ENCODE measurements at places on chromosomes 4 and X.

GRCh38 chrX:40142417-40142816 is 44.7 kb upstream of the BCOR start:
- no peak overlapping the region for H3K27ac ChIP-seq
- peaks cover 18% of the 10 kb centered on the region for H3K4me1 ChIP-seq
- DNase-seq: no peak
- peaks cover 30% of the 10 kb centered on the region for H3K27me3 ChIP-seq

GRCh38 chr4:11741190-11741652 is 312.5 kb upstream of the HS3ST1 start:
- H3K36me3 ChIP-seq: no peaks in the 10 kb centered on the region
- H3K27me3 ChIP-seq: peaks cover 21% of the 10 kb centered on the region
- no peaks in the 10 kb centered on the region for H3K4me1 ChIP-seq
- no peak overlapping the region for H3K27ac ChIP-seq
- DNase-seq: no peak

- peaks cover 16% of the 10 kb centered on the region for H3K4me1 ChIP-seq
- H3K27me3 ChIP-seq: no peaks in the 10 kb centered on the region
- no peak overlapping the region for H3K27ac ChIP-seq
- no peaks in the 10 kb centered on the region for H3K36me3 ChIP-seq
- no peak for DNase-seq
Measured at GRCh38 chrX:104137496-104137895, 19.3 kb downstream of the SLC25A53 start.

GRCh38 chrX:32708542-32708941 is 502.8 kb downstream of the DMD start:
- H3K27me3 ChIP-seq: no peaks in the 10 kb centered on the region
- DNase-seq: no peak
- no peak overlapping the region for H3K27ac ChIP-seq

DNA sequence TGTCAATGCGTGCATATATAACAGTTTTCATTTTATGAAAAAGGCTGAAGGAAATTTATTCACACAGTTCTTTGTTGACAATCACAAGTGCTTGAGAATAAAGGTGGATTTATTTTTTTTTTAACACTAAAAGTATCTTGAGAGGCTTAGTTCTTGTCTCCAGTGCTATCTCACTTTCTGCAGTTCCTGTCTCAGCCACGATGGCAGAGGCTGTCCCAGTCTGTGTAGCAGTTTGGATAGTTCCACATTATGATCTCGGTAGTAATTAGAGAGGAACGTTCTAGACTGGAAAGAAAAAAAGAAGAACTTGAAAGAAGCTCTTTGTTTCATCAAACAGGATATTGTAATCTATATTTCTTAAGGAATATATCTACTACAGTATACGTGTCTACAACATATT is 229.0 kb downstream of the UGT8 start:
- H3K27ac ChIP-seq: no peak overlapping the region
- H3K27me3 ChIP-seq: no peaks in the 10 kb centered on the region

DNA sequence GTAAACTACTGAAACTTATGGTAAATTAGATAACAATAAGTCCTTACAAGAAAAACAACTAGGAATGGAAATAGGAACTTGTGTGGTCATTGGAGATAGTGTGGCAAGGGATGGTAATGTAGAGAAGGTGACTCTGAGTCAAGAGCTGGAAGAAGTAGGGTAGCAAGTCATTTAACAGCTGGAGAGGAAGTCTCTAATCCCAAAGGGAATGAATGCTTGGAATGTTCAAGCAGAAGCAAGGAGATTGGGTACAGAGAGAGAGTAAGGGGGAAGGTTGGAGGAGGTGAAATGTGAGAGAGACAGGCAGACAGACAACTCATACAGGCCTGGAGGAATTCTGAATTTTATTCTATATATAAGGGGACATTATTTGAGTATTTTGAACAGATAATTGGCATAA is 260.6 kb upstream of the MAD2L1 start:
- H3K4me1 ChIP-seq: no peaks in the 10 kb centered on the region
- H3K27me3 ChIP-seq: no peaks in the 10 kb centered on the region
- H3K4me3 ChIP-seq: no peak overlapping the region
- H3K36me3 ChIP-seq: no peaks in the 10 kb centered on the region

GRCh38 chr4:76216975-76217814 is 3.6 kb upstream of the SCARB2 start:
- H3K4me3 ChIP-seq: no peak overlapping the region
- H3K4me1 ChIP-seq: peaks cover 23% of the 10 kb centered on the region
- H3K27ac ChIP-seq: no peak overlapping the region
- H3K36me3 ChIP-seq: no peaks in the 10 kb centered on the region

- H3K4me1 ChIP-seq: no peaks in the 10 kb centered on the region
- H3K27ac ChIP-seq: no peak overlapping the region
- H3K4me3 ChIP-seq: no peak overlapping the region
- DNase-seq: no peak
Measured at GRCh38 chr4:19366916-19367315, 884.8 kb upstream of the SLIT2 start.

- H3K27ac ChIP-seq: no peak overlapping the region
- peak; percentile 6 for DNase-seq
- no peaks in the 10 kb centered on the region for H3K36me3 ChIP-seq
- H3K4me3 ChIP-seq: no peak overlapping the region
- no peaks in the 10 kb centered on the region for H3K27me3 ChIP-seq
- no peaks in the 10 kb centered on the region for H3K4me1 ChIP-seq
Measured at GRCh38 chr4:110049951-110050925, 137.6 kb downstream of the EGF start.

GRCh38 chrX:12011075-12011474 is 127.2 kb upstream of the FRMPD4 start:
- no peak overlapping the region for H3K27ac ChIP-seq
- H3K4me3 ChIP-seq: no peak overlapping the region
- H3K4me1 ChIP-seq: no peaks in the 10 kb centered on the region
- H3K27me3 ChIP-seq: no peaks in the 10 kb centered on the region
- DNase-seq: no peak

- no peak overlapping the region for H3K4me3 ChIP-seq
- H3K4me1 ChIP-seq: peaks cover 7% of the 10 kb centered on the region
- no peak overlapping the region for H3K27ac ChIP-seq
- no peak for DNase-seq
- peaks cover 11% of the 10 kb centered on the region for H3K27me3 ChIP-seq
- peaks cover 1% of the 10 kb centered on the region for H3K36me3 ChIP-seq
Measured at GRCh38 chr4:73707918-73708577, 32.3 kb upstream of the CXCL8 start.

GRCh38 chr4:114237997-114238396 is 258.6 kb upstream of the ARSJ start:
- no peak for DNase-seq
- no peaks in the 10 kb centered on the region for H3K4me1 ChIP-seq

DNA sequence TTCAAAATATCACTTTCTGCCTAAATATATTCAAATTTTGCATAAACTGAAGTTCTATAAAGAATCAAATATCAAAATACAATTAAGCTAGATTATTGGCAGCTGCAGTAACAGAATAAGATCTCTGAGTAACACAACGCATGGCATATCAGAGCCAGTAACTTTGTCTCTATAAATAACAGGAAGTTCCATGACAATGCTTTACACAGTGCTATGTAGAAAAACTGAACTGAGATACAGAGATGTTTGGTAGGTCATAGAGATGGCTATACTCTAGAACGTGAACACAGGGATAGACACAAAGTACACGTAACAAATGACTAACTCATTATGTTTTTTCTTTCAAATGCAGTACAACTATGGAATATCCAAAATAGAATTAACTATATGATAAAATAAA is 18.2 kb downstream of the UBE2D3 start:
- peaks cover 23% of the 10 kb centered on the region for H3K36me3 ChIP-seq
- peak overlapping the region; percentile 32 for H3K27ac ChIP-seq
- peak overlapping the region; percentile 4 for H3K4me3 ChIP-seq
- H3K27me3 ChIP-seq: no peaks in the 10 kb centered on the region
- peaks cover 27% of the 10 kb centered on the region for H3K4me1 ChIP-seq

- peak overlapping the region; percentile 95 for H3K27ac ChIP-seq
- DNase-seq: no peak
- no peaks in the 10 kb centered on the region for H3K27me3 ChIP-seq
- H3K36me3 ChIP-seq: peaks cover 36% of the 10 kb centered on the region
- H3K4me1 ChIP-seq: peaks cover 49% of the 10 kb centered on the region
Measured at GRCh38 chr4:102504941-102505340, 3.8 kb downstream of the NFKB1 start.

GRCh38 chr4:94519019-94519418 is 67.3 kb downstream of the PDLIM5 start:
- DNase-seq: no peak
- H3K36me3 ChIP-seq: no peaks in the 10 kb centered on the region
- H3K27ac ChIP-seq: no peak overlapping the region
- H3K4me1 ChIP-seq: peaks cover 13% of the 10 kb centered on the region
- H3K4me3 ChIP-seq: no peak overlapping the region

- no peak overlapping the region for H3K4me3 ChIP-seq
- peak; percentile 23 for DNase-seq
- H3K27me3 ChIP-seq: no peaks in the 10 kb centered on the region
- peak overlapping the region; percentile 14 for H3K27ac ChIP-seq
- H3K36me3 ChIP-seq: no peaks in the 10 kb centered on the region
- H3K4me1 ChIP-seq: peaks cover 11% of the 10 kb centered on the region
Measured at GRCh38 chrX:11341274-11342201, 48.3 kb downstream of the AMELX start.

DNA sequence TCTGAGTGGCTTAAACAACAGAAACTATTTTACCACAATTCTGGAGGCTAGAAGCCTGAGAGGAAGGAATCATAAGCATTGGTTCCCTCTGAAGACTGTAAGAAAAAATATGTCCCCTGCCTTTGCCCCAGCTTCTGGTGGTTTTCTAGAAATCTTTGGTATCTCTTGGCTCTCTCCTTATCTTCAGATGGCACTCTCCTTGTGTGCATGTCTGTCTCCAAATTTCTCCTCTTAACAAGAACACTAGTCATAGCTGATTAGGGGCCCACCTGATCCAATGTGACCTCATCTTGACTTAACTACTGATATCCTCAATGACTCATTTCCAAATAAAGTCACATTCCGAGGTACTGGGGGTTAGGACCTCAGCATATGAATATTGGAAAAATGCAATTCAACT is 635.0 kb upstream of the NR3C2 start:
- H3K27me3 ChIP-seq: no peaks in the 10 kb centered on the region
- H3K4me3 ChIP-seq: no peak overlapping the region
- no peaks in the 10 kb centered on the region for H3K36me3 ChIP-seq
- no peak for DNase-seq
- no peaks in the 10 kb centered on the region for H3K4me1 ChIP-seq
- H3K27ac ChIP-seq: no peak overlapping the region

GRCh38 chrX:77564823-77565222 is 117.6 kb downstream of the FGF16 start:
- no peak overlapping the region for H3K27ac ChIP-seq
- peaks cover 34% of the 10 kb centered on the region for H3K36me3 ChIP-seq
- no peaks in the 10 kb centered on the region for H3K4me1 ChIP-seq
- H3K4me3 ChIP-seq: no peak overlapping the region

GRCh38 chrX:45760187-45760742 is 559.6 kb upstream of the DIPK2B start:
- H3K4me1 ChIP-seq: peaks cover 30% of the 10 kb centered on the region
- no peak for DNase-seq
- no peaks in the 10 kb centered on the region for H3K36me3 ChIP-seq
- H3K27ac ChIP-seq: no peak overlapping the region

DNA sequence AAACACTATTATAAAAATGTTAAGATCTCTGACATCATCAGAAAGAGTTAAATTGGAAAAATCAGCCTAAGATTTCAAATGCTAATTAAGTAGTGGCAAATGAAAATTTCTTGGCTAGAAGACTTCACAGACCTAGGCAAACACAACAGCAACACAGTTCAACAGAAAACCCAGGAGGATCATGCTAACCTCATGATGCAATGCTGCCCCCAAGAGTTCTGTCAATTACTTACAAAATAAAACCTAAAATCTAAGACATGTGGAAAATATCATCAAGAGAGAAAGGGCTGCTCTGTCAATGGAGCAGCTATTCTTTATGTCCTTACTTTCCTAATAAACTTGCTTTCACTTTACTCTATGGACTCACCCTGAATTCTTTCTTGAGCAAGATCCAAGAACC is 21.0 kb downstream of the S100G start:
- no peak overlapping the region for H3K27ac ChIP-seq
- H3K27me3 ChIP-seq: no peaks in the 10 kb centered on the region

GRCh38 chrX:146907391-146908240 is 93.1 kb upstream of the CXorf51A start:
- no peaks in the 10 kb centered on the region for H3K36me3 ChIP-seq
- no peak for DNase-seq
- H3K4me1 ChIP-seq: no peaks in the 10 kb centered on the region
- H3K4me3 ChIP-seq: no peak overlapping the region
- H3K27me3 ChIP-seq: no peaks in the 10 kb centered on the region
- no peak overlapping the region for H3K27ac ChIP-seq

- H3K27ac ChIP-seq: peak overlapping the region; percentile 63
- H3K36me3 ChIP-seq: no peaks in the 10 kb centered on the region
- no peaks in the 10 kb centered on the region for H3K27me3 ChIP-seq
- no peak overlapping the region for H3K4me3 ChIP-seq
- no peak for DNase-seq
Measured at GRCh38 chrX:42797651-42798269, 19.8 kb upstream of the PPP1R2C start.

GRCh38 chr4:70680934-70681333 is 7.4 kb upstream of the UTP3 start:
- no peaks in the 10 kb centered on the region for H3K27me3 ChIP-seq
- DNase-seq: no peak
- peaks cover 53% of the 10 kb centered on the region for H3K4me1 ChIP-seq
- H3K36me3 ChIP-seq: no peaks in the 10 kb centered on the region

DNA sequence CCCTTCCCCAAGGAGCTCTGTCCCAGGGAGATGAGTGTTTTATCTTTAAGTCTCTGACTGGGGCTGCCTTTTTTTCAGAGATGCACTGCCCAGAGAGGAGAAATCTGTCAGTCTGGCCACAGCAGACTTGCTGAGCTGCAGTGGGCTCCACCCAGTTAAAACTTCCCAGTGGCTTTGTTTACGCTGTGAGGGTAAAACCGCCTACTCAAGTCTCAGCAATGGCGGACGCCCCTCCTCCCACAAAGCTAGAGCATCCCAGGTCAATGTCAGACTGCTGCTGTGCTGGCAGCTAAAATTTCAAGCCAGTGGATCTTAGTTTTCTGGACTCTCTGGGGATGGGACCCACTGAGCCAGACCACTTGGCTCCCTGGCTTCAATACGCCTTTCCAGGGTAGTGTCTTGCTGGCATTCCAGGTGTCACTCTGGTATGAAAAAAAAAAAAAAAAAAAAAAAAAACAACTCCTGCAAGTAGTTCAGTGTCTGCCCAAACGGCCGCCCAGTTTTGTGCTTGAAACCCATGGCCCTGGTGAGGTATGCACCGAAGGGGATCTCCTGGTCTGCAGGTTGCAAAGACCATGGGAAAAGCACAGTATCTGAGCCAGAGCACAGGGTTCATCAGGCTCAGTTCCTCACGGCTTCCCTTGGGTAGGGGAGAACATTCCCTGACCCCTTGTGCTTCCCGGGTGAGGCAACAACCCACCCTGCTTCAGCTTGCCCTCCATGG is 1616.1 kb upstream of the ADGRL3 start:
- DNase-seq: no peak
- no peaks in the 10 kb centered on the region for H3K36me3 ChIP-seq
- H3K27ac ChIP-seq: no peak overlapping the region
- H3K4me3 ChIP-seq: no peak overlapping the region
- H3K27me3 ChIP-seq: no peaks in the 10 kb centered on the region

- peaks cover 12% of the 10 kb centered on the region for H3K4me1 ChIP-seq
- no peak overlapping the region for H3K4me3 ChIP-seq
- no peak for DNase-seq
Measured at GRCh38 chrX:46463682-46464081, 81.5 kb downstream of the ZNF674 start.

GRCh38 chr4:15777697-15778288 is 335 bp upstream of the CD38 start:
- H3K4me1 ChIP-seq: peaks cover 35% of the 10 kb centered on the region
- DNase-seq: no peak
- peak overlapping the region; percentile 94 for H3K4me3 ChIP-seq
- peaks cover 5% of the 10 kb centered on the region for H3K36me3 ChIP-seq
- H3K27me3 ChIP-seq: no peaks in the 10 kb centered on the region
- H3K27ac ChIP-seq: no peak overlapping the region

GRCh38 chr4:172899861-172900260 is 268.8 kb upstream of the GALNT7 start:
- H3K4me3 ChIP-seq: no peak overlapping the region
- no peaks in the 10 kb centered on the region for H3K27me3 ChIP-seq
